ENCODE measurements at places on chromosomes 2 and 18. TPM values are rescaled to one million over a fixed set of nuclear protein-coding genes. Genes with fewer than 3 reads are reported as not detected.

DNA sequence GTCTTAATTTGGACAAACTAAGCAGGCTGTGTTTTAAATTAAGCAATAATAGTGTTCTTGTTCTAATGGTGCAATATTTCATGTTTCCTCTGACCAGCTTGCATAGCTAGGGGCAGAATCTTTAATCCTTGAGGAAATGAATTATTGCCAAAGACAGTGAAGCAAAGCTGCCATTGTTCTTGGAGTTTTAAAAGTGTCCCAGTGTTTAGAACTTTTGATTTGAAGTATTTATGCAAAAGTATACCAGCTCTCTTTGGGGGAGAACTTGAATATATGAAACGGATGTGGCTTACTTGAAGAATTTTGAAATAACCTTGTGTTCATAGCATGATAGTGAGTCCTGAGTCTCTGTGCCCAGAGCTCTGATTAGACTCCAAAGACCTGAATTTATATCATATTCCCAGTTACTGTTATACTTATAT lies 33.4 kb downstream of the ITGA6 start:
- no peak overlapping the region for H3K27ac ChIP-seq
- H3K4me3 ChIP-seq = no peak overlapping the region
- DNase-seq = no peak
- H3K4me1 ChIP-seq = peaks cover 90% of the 10 kb centered on the region
- H3K27me3 ChIP-seq = no peaks in the 10 kb centered on the region

DNA sequence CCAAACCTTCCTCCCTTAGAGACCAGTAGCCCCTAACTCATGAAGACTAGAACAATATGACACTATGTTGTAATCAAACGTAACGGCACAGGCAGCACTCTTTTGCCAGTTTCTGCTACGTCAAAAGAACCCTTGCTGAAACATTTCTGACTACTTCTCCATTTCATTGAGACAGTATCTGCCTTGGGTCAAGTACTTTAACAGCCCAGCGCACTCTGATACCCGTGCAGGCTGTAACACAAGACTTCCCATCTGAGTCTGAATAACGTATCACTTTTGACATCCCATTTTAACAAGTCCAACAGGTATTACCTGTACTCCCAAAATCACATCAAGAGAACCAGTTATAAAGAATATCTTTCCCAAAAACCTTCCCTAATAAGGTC lies 38.4 kb downstream of the TBC1D8 start:
- no peak for DNase-seq
- H3K36me3 ChIP-seq = no peaks in the 10 kb centered on the region
- H3K27me3 ChIP-seq = no peaks in the 10 kb centered on the region

GRCh38 chr2:68764806-68765311 lies 30.2 kb downstream of the ARHGAP25 start:
- H3K27ac ChIP-seq = peak overlapping the region; percentile 95
- peaks cover 8% of the 10 kb centered on the region for H3K36me3 ChIP-seq
- DNase-seq = no peak
- no peaks in the 10 kb centered on the region for H3K27me3 ChIP-seq
- peaks cover 96% of the 10 kb centered on the region for H3K4me1 ChIP-seq

DNA sequence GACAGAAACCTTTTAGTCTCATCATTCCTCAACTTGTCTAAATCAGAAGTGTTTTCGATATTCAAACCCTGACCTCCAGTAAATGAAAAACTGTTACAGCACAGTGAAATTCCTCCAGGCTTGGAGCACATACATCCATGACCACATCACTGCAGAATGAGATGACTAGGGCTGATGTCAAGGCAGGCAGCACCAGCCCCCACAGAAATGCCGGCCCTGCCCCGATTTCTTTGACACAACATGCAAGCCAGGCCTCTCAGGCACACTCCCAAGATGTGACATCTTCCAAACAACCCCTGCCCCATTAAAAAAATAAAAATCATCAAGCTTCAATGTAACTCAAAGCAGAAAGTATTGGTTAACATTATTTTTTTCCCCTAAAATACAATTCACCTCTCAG lies 103.3 kb downstream of the CTAGE1 start:
- no peak overlapping the region for H3K4me3 ChIP-seq
- H3K27me3 ChIP-seq = no peaks in the 10 kb centered on the region
- H3K4me1 ChIP-seq = no peaks in the 10 kb centered on the region

DNA sequence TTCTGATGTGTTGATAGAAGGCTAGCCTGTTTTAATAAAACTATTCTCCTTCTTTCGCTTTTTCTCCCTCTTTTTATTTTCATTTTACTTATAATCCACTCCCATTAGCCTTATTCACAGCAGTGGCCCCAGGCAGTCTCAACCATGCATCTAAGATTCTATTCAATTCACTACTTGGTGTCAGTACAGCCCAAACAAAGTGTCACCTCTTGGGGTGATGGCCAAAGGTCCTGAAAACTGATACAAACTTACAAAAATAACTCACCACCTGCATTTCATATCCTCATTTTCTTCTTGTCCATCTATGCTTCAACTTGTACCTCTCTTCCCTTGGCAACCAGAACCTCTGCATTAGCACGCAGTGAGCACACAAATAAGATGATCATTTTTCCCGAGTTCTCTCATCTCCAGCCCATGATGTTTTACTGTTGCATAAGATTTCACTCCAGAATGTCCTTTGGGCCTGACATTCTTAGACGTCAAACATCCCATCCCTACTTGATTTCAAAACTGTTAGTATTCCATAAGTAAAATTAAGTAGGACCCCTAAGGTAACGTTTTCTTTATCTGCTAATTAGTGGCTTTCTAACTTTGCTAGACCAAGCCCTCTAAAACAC lies 559.3 kb upstream of the TNP1 start:
- no peaks in the 10 kb centered on the region for H3K27me3 ChIP-seq
- no peaks in the 10 kb centered on the region for H3K4me1 ChIP-seq
- no peak overlapping the region for H3K27ac ChIP-seq
- no peak overlapping the region for H3K4me3 ChIP-seq

The EVX2 gene
- total RNA-seq = not detected

The ERMN gene
- total RNA-seq = 1.0 TPM

The RAPH1 gene
- total RNA-seq = 11.9 TPM

The TRPM8 gene
- total RNA-seq = not detected

The RAB6C gene
- not detected for total RNA-seq

The IHH gene
- not detected for total RNA-seq

The LYG2 gene
- total RNA-seq = not detected

The CDH20 gene
- not detected for total RNA-seq

The DNAJC5G gene
- not detected for total RNA-seq

The HOXD8 gene
- total RNA-seq = not detected

The FAM98A gene
- 45.4 TPM for total RNA-seq

The PRR30 gene
- not detected for total RNA-seq

The APCDD1 gene
- total RNA-seq = not detected

The MC5R gene
- total RNA-seq = not detected

The SERPINB4 gene
- not detected for total RNA-seq

The HOXD3 gene
- not detected for total RNA-seq

Data from activated naive CD4-positive, alpha-beta T cell treated with anti-CD3 and anti-CD28 coated beads for 36 hours (primary cell).